Pulmonary artery endothelial cell (primary cell): ENCODE measurements at places on chromosomes 1 and 21. TPM values are rescaled to one million over a fixed set of nuclear protein-coding genes. Genes with fewer than 3 reads are reported as not detected.

C4BPA gene
- total RNA-seq: not detected in 2 replicates

- DNase-seq: no peak
Observed at GRCh38 chr1:234932511-234933430, 195.9 kb downstream of the TOMM20 start.

DNA sequence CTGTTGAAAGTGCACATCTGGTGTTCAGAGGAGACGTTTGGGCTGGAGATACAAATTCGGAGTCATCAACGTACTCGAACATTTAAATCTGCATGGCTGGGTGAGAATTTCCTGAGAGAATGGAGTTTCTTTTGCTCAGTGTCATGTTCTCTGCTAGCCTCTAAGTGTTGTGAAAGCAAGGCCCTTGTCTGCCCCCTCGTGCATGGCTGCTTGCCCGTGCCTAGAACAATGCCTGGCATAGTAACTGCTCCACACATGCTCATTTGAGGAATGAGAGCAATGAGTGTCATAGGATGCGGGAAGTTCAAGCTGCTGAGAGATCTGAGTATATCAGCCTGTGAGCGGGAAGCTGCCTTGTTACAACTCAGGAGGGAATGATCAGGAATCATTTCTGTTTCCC, 171.1 kb upstream of the CSF3R start:
- no peak for DNase-seq

DNA sequence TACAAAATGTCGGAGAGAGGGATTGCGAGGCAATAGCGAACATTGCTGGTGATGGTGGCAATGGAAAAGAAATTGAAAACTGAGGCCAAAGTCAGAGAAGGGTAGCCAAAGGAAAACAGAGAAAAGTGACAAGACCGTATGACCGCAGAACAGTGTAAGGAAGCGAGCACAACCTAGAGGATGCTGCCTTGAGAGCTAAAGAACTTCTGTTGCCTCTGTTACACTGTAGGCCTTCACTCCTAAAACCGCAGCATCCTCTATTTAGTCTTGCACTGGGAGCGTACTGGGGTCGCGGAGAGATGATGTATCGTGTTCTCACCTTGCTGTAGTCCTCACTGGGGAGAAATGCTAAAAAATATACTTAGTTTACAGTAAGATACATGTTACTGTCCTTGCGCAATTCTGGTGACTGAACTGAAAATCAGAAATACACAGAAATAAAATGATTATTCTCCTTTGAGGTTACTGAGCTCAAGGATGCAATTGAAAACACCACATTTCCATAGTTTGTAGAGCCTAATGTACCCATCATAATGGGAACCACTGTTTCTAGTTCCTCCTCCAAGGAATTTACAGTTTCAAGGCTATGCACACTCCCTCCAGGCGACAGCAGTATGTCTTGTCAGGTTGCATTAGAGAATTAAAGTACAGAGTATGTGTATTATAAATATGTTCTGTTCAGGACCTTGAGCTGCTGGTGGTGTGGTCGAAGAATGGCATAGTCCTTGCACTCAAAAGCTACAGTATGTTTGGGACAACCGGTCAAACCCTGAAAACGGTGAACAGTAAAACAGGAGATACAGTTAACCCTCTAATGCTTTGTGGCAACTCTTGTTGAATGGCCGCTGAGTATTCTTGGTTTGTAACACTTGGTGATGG, 1.3 kb downstream of the NEK7 start:
- DNase-seq: no peak

CR1 gene
- not detected in 2 replicates for total RNA-seq

DNA sequence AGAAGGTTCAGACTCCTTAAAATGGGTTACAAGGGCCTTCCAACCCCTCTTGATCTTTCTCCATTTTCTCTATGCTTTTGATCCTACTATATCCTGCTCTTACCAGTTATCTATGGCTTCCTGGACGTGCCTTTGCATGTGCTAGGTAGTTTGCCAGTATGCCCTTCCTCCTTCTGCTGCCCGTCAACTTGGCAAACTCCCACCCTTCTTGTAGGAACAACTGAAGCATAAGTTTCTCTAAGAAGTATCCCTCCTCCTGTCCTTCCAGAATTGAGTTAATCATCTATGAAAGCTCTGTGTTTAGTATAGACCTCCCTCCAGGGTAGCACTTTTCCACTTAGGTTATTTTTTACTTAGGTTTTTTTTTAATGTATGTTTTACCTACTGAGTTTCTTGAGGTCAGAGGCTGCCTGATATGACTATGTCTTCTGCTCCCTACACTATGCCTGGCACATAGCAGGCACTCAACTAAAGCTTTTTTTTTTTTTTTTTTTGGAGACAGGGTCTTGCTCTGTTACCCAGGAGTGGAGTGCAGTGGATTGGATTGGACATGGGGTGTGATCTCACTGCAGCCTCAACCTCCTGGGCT, 10.0 kb upstream of the IGSF3 start:
- no peak for DNase-seq

CD52 gene
- not detected in 2 replicates for total RNA-seq

- DNase-seq: no peak
Observed at GRCh38 chr1:109314795-109315194, 8.0 kb upstream of the MYBPHL start.

GSTM2 gene
- 1.1 and 7.2 TPM in 2 replicates for total RNA-seq

FAM72B gene
- 2.2 and 6.9 TPM in 2 replicates for total RNA-seq

GRCh38 chr1:230113235-230113592, 46.2 kb downstream of the GALNT2 start:
- DNase-seq: no peak

C1orf50 gene
- total RNA-seq: 2.6 and 4.9 TPM in 2 replicates

DNA sequence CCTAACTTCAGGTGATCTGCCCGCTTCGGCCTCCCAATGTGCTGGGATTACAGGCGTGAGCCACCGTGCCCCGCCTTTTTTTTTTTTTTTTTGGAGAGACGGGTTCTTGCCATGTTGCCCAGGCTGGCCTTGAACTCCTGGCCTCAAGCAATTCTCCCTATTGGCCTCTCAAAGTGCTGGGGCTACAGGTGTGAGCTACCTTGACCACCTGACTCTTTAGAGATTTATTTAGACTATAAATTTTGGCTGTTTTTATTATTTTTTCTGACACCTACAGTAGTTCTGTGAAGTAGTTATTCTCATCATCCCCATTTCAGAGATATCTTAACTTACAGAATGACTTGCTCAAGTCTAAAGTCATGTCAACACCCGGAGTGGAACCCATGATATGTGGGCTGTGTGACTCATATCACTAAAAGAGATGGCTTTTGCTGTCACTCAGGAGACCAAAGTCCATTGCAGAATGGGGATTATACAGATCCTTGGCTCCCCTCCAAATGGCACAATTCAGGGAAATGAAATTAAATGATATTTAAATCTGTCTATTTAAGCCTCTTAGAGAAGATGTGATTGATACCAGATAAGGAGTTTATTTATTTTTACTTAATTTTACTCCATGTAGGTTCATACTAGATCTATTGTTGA, 93.2 kb downstream of the CTH start:
- no peak for DNase-seq

- DNase-seq: no peak
Observed at GRCh38 chr21:41627428-41627827, 119.5 kb upstream of the TMPRSS2 start.

DNA sequence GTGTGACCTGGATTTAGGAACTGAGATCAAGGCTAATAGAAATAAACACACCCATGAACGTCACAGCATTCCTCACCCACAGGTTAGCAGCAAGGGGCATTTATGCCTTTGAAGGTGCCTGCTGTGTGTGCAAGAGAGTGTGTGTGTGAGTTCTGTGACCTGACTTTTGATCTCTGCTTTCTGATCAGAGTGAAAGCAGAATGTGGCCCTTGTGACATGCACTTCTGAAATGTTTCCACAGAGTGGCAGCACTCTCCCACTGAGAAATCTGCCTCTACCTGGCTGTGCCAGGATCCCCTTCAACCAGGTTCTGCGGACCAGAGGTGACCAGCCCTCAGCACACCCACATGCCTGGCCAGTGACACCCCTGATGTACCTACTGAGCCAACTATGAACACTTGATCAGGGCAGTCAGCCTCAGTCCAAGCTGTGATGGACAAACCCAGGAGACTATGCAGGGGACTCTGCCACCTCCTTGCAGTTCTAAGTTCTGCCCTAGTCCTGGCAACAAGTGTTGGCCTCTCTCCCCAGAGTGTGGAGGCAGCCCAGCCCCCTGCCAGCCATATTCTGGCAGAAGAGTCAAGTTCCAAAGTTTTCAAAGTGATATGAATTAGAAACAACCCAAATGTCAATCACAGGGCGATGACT, 41.0 kb downstream of the RXRG start:
- no peak for DNase-seq

GRCh38 chr1:59574085-59574484, 240.7 kb upstream of the HOOK1 start:
- no peak for DNase-seq

SPRR2G gene
- not detected in 2 replicates for total RNA-seq

DNA sequence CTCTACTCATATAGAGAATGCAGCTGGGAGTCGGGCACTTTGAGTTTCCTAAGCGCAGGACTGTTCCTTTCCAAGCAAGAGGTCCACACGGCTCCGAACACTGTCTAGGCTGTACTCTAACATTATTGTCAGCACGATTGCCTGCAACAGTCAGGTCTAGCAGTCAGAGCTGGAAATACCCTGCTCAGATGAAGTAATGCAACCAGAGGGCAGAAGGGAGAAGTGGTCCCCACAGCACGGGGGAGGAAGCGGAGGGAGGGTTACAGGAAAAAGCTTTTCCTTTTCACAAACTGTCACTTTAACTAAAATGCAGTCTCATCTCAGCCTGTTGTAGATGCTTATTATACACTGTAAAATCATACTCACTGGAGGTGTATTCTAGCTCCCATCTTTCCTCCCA, 98.9 kb upstream of the SLC44A3 start:
- DNase-seq: no peak

AGO4 gene
- 17.9 and 19.3 TPM in 2 replicates for total RNA-seq

CYYR1 gene
- total RNA-seq: 2.4 and 10.4 TPM in 2 replicates

DNA sequence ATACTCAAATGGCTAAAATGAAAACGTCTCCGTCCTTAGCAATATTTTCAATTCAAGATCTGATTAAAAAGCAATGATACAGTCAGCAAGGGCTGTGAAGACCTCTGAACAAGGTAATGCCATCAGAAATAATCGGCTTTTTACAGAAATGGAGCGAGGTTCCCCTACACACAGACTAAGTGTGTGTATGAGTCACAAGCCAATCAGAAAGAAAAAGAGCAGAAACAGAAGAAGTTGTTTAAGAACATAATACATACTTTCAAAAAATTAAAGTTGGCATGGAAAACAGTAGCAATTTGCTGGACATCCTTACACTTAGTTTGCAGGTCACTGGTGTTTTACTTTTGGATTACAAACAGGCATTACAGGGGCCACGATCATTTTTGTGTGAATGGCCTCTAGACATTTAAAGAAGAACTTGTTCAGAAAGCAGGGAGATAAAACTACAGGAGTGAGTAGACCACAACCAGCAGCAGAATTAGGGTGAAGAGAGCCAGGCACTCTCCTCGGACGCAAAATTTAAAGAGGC, 350.0 kb upstream of the RUNX1 start:
- no peak for DNase-seq

DNA sequence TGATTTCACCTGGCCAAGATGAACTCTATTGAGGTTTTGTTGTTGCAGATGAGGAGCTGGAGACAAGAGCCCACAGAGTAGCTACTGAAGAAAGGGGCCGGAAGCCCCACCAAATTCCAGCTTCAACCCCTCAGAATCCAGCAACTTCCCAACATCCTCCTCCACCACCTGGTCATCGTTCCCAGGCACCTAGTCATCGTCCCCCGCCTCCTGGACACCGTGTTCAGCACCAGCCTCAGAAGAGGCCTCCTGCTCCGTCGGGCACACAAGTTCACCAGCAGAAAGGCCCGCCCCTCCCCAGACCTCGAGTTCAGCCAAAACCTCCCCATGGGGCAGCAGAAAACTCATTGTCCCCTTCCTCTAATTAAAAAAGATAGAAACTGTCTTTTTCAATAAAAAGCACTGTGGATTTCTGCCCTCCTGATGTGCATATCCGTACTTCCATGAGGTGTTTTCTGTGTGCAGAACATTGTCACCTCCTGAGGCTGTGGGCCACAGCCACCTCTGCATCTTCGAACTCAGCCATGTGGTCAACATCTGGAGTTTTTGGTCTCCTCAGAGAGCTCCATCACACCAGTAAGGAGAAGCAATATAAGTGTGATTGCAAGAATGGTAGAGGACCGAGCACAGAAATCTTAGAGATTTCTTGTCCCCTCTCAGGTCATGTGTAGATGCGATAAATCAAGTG, 14.3 kb downstream of the CD2 start:
- no peak for DNase-seq

GRCh38 chr1:18646091-18646785, 15.6 kb downstream of the PAX7 start:
- DNase-seq: no peak

PTGER3 gene
- under 0.01 TPM in 1 of 2 replicates, not detected in the other for total RNA-seq

DNA sequence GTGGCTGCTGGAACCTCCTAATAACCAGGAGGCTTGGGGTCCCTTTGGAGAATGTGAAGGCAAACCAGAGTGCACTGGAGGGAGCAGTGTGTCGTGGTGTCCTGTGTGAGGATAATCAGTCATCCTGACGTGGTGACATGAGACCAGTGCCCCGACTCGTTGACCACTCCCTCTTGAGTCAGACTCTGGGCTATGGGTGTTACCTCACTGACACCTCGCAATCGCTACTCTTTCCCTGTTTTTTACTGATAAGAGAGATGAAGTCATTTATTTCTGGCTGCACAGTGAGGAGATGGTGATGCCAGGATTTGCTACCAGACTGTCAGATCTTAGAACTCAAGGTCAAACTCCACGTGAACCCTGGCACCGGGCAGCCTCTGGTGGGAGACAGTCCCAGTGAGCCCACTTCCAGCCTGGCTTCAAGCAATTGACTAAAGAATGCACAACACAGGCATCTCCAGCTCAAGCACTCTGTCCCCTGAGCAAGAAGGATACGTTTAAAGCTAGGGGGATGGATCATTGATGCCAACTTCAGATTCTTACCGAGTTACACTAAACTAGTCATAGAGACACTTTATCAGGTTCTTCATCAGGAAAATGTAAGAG, 30.3 kb downstream of the UBASH3A start:
- DNase-seq: no peak

GRCh38 chr1:239558991-239559390, 172.6 kb downstream of the CHRM3 start:
- DNase-seq: no peak

- DNase-seq: peak; percentile 17
Observed at GRCh38 chr1:112172294-112172882, 182.9 kb upstream of the KCND3 start.

DNA sequence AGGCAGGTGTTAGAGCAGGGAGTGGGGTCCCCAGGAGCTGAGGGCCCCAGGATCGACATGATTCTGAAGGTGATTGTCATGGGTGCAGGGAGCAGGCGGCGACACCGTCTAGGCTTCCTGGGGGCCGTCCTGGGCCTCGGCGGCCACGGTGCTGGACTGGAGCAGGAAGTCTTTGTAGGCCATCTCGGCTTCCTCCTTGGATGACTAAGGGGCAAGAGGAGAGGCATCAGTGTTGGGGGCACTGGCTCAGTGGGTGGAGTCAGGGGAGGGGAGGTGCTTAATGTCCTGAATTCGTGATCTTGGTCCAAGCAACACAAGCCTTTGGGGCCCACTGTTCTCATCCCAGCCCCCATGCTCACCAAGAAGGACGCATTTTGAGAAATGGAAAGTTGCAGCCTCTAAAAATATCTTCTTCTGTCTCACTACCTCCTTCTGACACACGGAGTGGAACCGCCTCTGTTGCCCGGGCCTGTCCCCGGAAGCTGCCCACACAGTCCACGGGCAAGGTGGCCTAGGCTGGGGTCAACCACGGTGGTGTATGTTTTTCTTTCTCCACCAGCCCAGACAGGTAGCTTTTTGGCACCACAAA, 8.6 kb upstream of the FCMR start:
- no peak for DNase-seq
